ENCODE measurements at places on chromosomes 1 and 21. TPM values are rescaled to one million over a fixed set of nuclear protein-coding genes. Genes with fewer than 3 reads are reported as not detected.

The NLRP3 gene
- total RNA-seq: 34.1 TPM

The IL20 gene
- not detected for total RNA-seq

The KRTAP19-8 gene
- total RNA-seq: not detected

The BCAS2 gene
- 62.0 TPM for total RNA-seq

The A3GALT2 gene
- not detected for total RNA-seq

The AGRN gene
- total RNA-seq: 4.1 TPM

The ZBED6 gene
- 36.4 TPM for total RNA-seq

The FGGY gene
- 21.8 TPM for total RNA-seq

The CZIB gene
- total RNA-seq: 49.7 TPM

The TGFB2 gene
- total RNA-seq: not detected

The IKBKE gene
- total RNA-seq: 32.2 TPM

The PRKAA2 gene
- not detected for total RNA-seq

The PSMB2 gene
- 37.0 TPM for total RNA-seq

The UBE2U gene
- not detected for total RNA-seq

The DTL gene
- total RNA-seq: 4.0 TPM

The TAS1R2 gene
- not detected for total RNA-seq

The DNAJC28 gene
- total RNA-seq: 0.63 TPM

The MYOM3 gene
- total RNA-seq: 0.08 TPM

The SLC45A3 gene
- total RNA-seq: 0.31 TPM

The SGIP1 gene
- total RNA-seq: 0.05 TPM

The SLFNL1 gene
- 0.09 TPM for total RNA-seq

The CRNN gene
- not detected for total RNA-seq

The FAAH gene
- 4.7 TPM for total RNA-seq

The GPR25 gene
- 2.7 TPM for total RNA-seq

The ESPN gene
- 1.7 TPM for total RNA-seq

The MROH7 gene
- 0.88 TPM for total RNA-seq

The CCDC17 gene
- 4.5 TPM for total RNA-seq

The OR10J1 gene
- not detected for total RNA-seq

The SYT2 gene
- total RNA-seq: not detected

The CLEC20A gene
- total RNA-seq: not detected

The FNDC7 gene
- total RNA-seq: not detected

The LDLRAD1 gene
- total RNA-seq: not detected

The ANGPTL1 gene
- not detected for total RNA-seq

The TCEA3 gene
- 0.75 TPM for total RNA-seq

The HCRTR1 gene
- total RNA-seq: not detected

The CRP gene
- not detected for total RNA-seq

The REN gene
- total RNA-seq: not detected

The OR2L5 gene
- not detected for total RNA-seq

Data from natural killer cell (primary cell).